ENCODE measurements at places on chromosomes 5 and 9.

DNA sequence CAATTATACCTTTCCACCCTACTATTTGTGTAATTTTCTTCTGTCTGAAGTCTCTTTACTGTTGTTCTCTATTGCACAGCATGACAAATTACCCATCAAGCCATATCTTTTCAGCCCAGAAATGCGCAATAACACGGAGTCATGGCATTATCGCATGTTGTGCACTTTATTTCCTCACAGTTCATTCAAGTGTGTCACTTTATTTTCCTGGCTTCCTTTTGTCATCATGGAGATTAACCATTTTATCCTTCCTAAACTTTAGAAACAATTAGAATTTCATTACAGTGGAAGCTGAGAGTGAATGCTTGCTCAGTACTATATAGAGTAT is 41.3 kb upstream of the MEF2C start:
- no peak for DNase-seq

DNA sequence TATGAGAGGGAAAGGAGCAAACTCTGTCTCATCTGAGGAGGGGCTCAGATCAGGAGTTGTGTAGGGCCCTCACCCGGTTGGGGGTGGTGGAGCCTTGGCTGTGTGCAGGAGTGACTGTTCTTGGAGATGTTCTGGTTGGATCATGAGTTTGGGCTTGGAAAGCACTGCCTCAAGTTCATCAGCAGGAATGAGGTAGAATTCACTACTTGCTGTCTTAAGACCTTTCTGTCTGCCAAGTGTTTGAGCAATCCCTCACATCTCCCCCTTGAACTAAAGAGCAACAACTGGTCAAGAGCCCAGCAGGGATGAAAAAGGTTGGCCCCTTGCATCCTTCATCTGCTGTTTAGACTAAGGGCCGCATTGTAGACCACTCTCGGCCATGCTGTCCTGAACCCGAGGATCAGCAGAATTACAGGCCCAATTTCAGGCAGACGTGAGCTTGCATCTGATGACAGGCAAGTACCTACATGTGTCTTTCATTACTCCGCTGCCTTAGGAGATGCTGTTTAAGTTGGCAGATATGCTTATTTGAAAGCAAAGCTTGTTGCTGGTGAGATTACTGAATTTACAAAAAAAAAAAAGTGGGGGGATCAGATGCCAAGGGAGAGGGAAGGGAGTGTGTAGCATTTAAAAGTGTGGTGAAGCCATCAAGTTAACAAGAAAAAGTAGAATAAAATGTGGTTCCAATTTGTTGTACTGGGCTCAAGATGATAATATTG is 36.4 kb downstream of the PIK3R1 start:
- DNase-seq = no peak

DNA sequence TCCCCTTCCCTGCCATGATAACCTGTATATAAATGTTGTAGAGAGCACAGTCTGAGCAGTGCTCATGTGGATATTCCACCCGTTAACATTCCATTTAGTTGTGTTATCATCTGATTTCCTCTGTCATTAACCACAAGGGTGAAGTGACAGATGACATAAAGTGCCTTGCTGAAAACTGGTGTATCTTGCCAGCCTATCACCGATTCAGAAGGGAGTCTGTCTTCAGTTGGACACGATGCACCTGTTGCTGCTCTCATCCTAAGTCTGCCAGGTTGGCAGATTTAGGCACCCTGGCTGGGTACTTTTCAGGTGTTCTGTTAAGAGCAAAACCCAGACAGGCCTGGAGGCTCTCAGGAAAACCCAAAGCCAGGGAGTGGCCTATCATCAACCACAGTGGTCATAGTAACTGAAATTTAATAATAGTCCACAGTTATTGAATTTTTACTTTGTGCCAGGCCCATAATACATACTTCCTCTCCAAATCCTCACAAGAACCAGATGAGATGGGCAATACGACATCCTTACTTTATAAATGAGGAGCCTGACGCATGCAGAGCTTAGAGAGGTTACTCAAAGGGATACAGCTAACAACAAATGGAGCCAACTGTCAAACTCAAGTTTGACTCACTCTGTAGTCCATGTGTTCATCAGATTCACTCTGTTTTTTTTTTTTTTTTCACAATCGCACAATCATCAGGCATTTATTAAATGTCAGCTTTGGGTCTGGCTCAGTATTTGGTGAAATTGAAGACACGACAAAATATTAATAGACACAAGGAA is 100.7 kb upstream of the SPRY4 start:
- no peak for DNase-seq

DNA sequence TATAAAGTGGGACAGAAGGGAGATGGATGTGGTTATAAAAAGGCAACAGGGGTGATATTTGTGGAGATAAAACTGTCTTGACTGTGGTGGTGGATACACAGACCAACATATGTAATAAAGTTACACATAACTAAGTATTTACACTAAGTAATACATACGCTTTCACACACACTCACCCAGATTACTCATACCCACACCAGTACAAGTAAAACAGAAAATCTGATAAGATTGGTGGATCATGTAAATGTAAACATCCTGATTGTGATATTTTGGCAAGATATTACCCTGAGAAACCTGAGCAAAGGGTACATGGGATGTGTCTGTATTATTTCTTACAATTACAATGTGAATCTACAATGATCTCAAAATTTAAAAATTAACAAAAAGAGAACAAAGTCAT is 53.3 kb upstream of the SLIT3 start:
- DNase-seq = no peak

DNA sequence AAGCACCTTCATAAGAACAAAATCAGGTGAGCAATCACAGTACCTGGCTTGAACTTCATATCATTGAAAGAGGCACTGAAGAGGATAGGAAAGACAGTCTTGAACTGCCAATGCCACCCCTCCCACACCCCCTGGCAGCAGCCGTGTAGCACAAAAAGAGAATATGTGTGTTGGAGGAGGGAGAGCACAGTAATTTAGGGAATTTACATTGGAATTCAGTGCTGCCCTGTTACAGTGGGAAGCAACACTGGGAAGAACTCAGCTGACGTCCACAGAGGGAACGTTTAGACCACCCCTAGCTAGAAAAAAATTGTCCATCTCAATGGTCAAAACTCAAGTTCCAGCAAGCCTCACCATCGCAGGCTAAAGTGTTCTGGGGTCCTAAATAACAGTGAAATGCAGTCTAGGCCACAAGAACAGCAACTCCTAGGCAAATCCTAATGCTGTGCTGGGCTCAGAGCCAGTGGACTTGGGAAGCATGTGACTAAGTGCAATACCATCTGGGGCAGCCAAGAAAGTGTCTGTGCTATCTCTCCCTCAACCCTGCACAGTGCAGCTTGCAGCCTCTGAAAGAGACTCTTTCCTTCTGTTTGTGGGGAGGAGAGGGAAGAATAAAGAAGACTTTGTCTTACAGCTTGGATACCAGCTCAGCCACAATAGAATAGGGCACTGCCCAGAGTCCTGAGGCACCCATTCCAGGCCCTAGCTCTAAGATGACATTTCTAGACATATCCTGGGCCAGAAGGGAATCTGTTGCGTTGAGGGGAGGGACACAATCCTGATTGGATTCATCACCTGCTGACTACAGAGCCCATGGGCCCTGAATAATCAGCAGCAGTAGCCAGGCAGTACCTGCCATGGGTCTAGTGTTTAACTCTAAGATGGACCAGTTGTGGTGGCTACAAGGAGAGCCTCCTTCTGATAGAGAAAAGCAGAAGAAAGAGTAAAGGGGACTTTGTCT is 62.1 kb upstream of the VLDLR start:
- peak; percentile 33 for DNase-seq

DNA sequence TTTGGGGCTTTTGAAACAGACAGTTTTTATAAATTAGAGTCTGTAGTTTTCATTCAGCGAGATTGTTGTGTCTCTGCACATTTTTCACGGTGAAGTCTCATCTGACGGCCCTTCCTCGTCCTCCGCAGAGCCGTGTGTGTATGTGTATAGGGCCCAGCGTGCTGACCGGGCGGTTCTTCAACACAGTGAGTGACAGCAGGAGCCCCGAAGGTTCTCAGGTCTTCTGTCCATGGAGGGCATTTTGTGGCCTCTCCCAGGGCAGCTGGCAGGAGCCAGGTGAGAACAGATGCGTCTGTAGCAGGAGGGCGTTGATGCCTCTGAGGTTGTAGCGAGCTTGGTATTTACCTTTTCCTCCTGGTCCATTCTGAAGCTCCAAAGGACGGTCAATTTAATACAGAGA is 116.0 kb upstream of the LPCAT1 start:
- DNase-seq = no peak

- no peak for DNase-seq
Measured at GRCh38 chr9:97502984-97503861, 1.8 kb downstream of the TMOD1 start.

- no peak for DNase-seq
Measured at GRCh38 chr9:131226226-131226625, 50.1 kb downstream of the FAM78A start.

DNA sequence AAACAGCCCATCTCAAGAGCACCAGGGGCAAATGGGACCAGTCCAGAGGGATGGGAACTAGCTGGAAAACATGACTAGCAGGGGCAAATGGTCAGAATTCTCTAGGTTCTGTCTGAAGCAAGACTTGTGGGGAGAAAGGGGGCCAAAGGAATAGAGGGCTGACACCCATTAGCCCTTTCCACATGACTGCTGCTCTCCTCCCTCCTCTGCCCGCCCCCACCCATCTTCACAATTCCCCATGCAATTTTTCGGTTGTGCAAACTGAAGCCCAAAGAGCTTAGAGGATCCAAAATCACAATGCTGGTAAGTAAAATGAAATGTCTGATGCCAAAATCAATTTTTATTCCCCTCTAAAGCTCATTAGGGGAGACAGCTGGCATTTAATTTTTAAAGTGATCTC is 207.1 kb downstream of the DCP2 start:
- DNase-seq = no peak

DNA sequence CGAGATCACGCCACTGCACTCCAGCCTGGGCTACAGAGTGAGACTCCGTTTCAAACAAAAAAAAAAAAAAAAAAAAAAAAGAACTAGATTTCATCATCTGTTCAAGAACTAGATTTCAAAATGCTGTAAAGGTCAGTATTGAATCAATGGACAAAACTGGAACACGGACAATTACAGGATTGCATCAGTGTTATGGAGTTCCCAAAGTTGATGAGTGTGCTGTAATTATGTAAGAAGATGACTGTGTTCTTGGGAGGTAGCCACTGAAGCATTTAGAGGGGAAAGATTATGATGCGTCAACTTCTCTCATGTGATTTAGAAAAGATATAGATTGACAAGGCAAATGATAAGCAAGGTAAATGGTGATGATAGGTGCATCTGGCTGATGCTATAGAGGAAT is 6.5 kb downstream of the FAM240B start:
- DNase-seq = no peak

DNA sequence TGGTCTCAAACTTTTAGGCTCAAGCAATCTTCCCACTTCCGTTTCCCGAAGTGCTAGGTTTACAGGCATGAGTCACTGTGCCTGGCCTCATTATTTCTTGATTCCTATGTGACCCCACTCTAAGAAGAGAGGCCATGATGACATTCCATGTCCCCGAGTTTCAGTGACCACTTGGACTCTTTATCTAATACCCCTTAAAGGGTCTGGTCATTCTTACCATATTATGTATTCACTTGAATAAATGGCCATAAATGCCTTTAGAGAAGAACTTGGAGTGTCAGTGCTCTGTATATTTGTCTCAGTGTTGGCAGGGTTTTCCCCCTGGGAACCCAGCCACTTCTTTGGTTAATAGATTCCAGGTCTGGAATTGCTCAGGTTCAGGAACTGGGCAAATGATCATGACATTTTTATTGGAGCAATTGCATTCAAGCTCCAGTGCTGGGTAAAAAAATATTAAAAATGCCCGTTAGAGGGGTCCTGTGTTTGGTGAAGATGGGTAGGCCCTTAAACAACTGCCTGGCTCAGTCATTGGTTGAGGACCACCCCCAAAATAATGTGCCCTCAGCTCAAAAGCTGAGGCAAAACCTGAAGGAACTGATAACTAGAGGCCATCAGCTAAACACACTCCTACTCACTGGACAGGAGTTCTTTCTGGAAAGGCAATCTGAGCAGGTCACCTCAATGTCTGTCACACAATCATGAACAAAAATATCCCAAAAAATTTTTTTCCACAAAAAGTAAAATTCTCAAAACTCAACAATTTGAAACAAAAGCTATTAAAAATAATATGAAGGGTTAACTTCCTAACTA is 186.6 kb upstream of the ZNF608 start:
- DNase-seq = no peak

- DNase-seq = peak; percentile 5
Measured at GRCh38 chr5:35443803-35444595, 173.7 kb upstream of the SPEF2 start.

- DNase-seq = peak; percentile 90
Measured at GRCh38 chr9:127943731-127944144, 6.1 kb upstream of the DPM2 start.

GRCh38 chr5:135135530-135136226 is 101.7 kb upstream of the PITX1 start:
- no peak for DNase-seq

- DNase-seq = no peak
Measured at GRCh38 chr5:34519489-34520220, 136.5 kb upstream of the RAI14 start.

DNA sequence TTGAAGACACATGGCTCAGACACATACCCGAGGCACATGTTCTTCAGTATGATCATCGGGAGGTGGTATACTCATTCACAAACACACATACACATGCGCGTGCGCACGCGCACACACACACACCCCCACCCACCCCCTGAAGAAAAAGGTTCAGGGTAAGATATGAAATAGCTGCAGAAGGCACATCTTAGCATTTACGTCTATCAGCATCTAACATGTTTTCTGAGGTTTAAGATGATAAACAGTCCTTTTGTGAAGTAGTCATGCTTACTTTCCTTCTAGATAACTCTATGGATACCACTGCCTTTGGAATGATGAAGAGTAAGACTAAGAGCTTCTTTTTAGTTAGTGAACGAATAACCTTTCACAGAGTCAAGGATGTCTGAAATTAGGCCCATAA is 105.1 kb upstream of the GNA14 start:
- no peak for DNase-seq

GRCh38 chr9:36053971-36054370 is 17.3 kb downstream of the RECK start:
- DNase-seq = no peak

GRCh38 chr9:80899208-80899607 is 790.1 kb downstream of the TLE1 start:
- DNase-seq = no peak

- DNase-seq = peak; percentile 15
Measured at GRCh38 chr5:83066548-83067110, 10.6 kb downstream of the TMEM167A start.

DNA sequence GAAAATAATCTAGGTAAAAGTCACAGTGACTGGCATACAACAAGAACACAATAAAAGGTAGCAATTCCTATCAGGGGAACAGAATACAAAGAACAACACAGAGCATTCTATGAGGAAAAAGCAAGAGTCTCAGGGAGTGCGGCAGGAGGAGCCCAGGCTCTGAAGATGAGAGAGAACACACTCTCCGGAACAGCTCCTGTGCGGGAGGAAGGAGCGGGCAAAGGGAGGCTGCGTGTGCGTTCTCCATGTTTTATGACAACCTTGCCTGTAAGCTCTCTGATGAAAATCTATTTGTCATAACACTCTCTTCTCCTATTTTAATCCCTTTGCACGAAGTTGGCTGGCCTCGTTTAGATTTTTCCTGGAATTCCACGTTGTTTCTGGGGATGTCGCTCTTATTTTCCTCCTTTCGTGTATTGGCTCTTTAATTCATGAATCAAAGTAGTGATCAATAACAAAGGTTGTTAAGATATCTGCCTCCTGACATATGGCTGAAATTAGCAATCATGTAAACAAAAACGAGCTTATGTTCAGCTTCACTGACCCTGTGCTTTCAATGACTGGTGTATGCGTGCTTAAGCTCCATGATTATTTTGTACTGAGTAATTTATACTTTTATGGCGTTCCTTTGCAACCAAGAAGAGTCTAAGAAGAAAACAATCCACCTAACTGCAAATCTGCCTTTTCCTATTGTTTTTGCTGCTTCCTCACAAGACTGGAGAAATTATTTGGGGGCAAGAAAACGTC is 109.5 kb downstream of the MYO10 start:
- DNase-seq = no peak

All from ELF-1 (cell line).